ENCODE measurements at places on chromosomes 7 and 10. TPM values are rescaled to one million over a fixed set of nuclear protein-coding genes. Genes with fewer than 3 reads are reported as not detected.

GRCh38 chr7:138992052-138992531 lies 10.9 kb upstream of the KIAA1549 start:
- no peak for DNase-seq
- peaks cover 2% of the 10 kb centered on the region for H3K27me3 ChIP-seq
- H3K4me1 ChIP-seq = no peaks in the 10 kb centered on the region
- no peak overlapping the region for H3K4me3 ChIP-seq
- H3K27ac ChIP-seq = no peak overlapping the region
- no peaks in the 10 kb centered on the region for H3K36me3 ChIP-seq

GRCh38 chr7:55651057-55651456 lies 78.8 kb upstream of the VOPP1 start:
- H3K4me3 ChIP-seq = no peak overlapping the region
- H3K27me3 ChIP-seq = no peaks in the 10 kb centered on the region
- no peaks in the 10 kb centered on the region for H3K36me3 ChIP-seq
- H3K27ac ChIP-seq = no peak overlapping the region

- no peaks in the 10 kb centered on the region for H3K27me3 ChIP-seq
- H3K4me1 ChIP-seq = no peaks in the 10 kb centered on the region
- no peak overlapping the region for H3K4me3 ChIP-seq
Measured at GRCh38 chr10:69101451-69102095, 13.7 kb downstream of the SRGN start.

GRCh38 chr7:130902755-130903357 lies 168.8 kb upstream of the KLF14 start:
- peaks cover 6% of the 10 kb centered on the region for H3K36me3 ChIP-seq
- DNase-seq = no peak
- peaks cover 80% of the 10 kb centered on the region for H3K4me1 ChIP-seq
- H3K4me3 ChIP-seq = no peak overlapping the region
- no peaks in the 10 kb centered on the region for H3K27me3 ChIP-seq

DNA sequence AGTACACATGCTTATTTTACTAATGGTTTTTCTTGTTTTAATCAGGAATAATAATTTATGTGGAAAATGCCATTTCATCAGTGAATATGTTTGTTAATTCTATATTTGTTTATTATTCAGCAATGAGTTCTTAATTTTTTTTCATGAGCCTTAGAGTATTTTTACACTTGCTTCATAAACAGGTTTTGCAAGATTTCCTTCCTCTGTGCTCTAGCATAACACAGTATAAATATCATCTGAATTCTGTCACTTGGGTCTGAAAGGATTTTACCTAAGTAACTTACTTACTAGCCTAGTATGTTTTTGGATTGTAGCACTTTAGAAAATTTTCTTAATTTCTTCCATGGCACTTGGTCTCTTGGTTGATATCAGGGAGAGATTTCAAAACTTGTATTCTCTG lies 45.8 kb downstream of the GLCCI1 start:
- DNase-seq = no peak
- no peaks in the 10 kb centered on the region for H3K4me1 ChIP-seq
- no peak overlapping the region for H3K4me3 ChIP-seq
- no peak overlapping the region for H3K27ac ChIP-seq
- peaks cover 6% of the 10 kb centered on the region for H3K36me3 ChIP-seq
- no peaks in the 10 kb centered on the region for H3K27me3 ChIP-seq

- H3K27me3 ChIP-seq = peaks cover 12% of the 10 kb centered on the region
- no peaks in the 10 kb centered on the region for H3K4me1 ChIP-seq
- H3K4me3 ChIP-seq = no peak overlapping the region
Measured at GRCh38 chr10:71031603-71032002, 143.2 kb upstream of the PCBD1 start.

GRCh38 chr7:78203042-78203720 lies 404.6 kb downstream of the PHTF2 start:
- no peak overlapping the region for H3K27ac ChIP-seq
- no peaks in the 10 kb centered on the region for H3K36me3 ChIP-seq
- H3K27me3 ChIP-seq = no peaks in the 10 kb centered on the region
- H3K4me3 ChIP-seq = no peak overlapping the region

DNA sequence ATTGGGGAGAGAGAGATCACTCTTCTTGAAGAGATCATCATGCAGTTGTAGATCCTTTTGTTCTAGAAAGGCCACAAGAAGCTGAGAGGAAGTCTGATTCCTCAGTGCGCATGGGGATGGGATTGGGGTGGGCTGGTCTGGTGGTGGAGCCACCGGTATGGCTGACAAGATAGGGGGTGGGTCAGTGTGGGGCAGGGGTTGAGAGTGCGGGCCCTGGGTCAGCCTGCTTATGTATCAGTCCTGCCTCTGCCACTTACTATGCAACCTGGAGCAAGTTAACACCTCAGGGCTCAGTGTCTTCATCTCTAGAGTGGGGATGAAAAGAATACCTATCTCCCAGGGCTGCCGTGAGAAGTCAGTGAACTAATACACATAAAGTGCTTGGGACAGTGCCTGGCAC lies 8.0 kb downstream of the SMARCD3 start:
- no peak overlapping the region for H3K27ac ChIP-seq
- peaks cover 17% of the 10 kb centered on the region for H3K4me1 ChIP-seq
- no peak for DNase-seq
- H3K36me3 ChIP-seq = peaks cover 45% of the 10 kb centered on the region
- no peak overlapping the region for H3K4me3 ChIP-seq

DNA sequence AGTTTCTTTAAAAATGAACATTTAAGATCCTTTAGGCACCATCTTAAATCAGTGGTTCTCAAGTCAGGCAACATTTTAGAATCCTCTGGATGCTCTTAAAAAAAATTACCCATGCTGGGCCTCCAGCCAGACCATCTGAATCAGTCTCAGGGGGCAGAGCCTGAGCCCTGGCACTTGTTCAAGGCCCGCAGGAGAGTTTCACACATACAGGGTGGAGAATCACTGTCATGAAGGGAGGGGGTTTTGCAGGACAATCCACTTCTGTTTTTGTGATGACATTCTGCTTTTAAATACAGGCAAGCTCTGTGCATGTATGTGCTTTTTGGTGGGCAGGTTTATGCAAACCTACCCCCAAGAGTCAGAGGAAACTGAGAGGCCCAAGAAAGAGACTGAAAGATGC lies 268.6 kb downstream of the SEC23IP start:
- DNase-seq = no peak
- H3K4me1 ChIP-seq = no peaks in the 10 kb centered on the region
- H3K36me3 ChIP-seq = no peaks in the 10 kb centered on the region
- no peaks in the 10 kb centered on the region for H3K27me3 ChIP-seq
- no peak overlapping the region for H3K4me3 ChIP-seq
- H3K27ac ChIP-seq = no peak overlapping the region

- DNase-seq = no peak
- H3K4me3 ChIP-seq = no peak overlapping the region
- no peaks in the 10 kb centered on the region for H3K27me3 ChIP-seq
- peaks cover 6% of the 10 kb centered on the region for H3K4me1 ChIP-seq
Measured at GRCh38 chr10:34298346-34298818, 516.7 kb downstream of the PARD3 start.

CFAP69 gene
- 1.3 TPM for total RNA-seq

CALCR gene
- total RNA-seq = not detected

SOSTDC1 gene
- 19.2 TPM for total RNA-seq

UCN3 gene
- total RNA-seq = not detected
